Activated effector memory CD4-positive, alpha-beta T cell treated with anti-CD3 and anti-CD28 coated beads, Interleukin-2, amount 50 U/mL, for 16 hours (primary cell): ENCODE measurements at places on chromosomes 4 and X.
A peak's percentile ranks its signal among the peaks of the same experiment; 100 is the strongest.

- DNase-seq = no peak
Measured at GRCh38 chr4:7805533-7806337, 133.9 kb downstream of the AFAP1 start.

DNA sequence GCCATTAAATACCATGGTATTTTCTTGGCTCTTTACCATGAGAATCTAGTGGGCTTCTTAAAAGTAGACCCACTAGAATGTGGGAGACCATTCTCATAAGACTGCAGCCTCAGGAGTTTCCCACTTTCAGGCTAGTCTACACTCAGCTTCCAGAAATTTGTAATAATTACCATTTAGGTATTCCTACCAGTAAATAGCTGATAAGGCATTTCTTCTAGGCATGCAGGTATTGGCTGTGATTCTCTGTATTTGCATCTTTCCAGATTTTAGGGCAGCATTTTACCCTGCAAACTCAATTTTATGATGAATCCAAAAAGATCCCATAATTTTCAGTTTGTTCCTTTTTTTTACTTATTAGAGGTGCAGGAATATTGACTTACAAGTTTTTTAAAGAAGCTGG lies 496.6 kb downstream of the TRAM1L1 start:
- no peak for DNase-seq

GRCh38 chr4:22216278-22216677 lies 267.7 kb upstream of the KCNIP4 start:
- DNase-seq = no peak

DNA sequence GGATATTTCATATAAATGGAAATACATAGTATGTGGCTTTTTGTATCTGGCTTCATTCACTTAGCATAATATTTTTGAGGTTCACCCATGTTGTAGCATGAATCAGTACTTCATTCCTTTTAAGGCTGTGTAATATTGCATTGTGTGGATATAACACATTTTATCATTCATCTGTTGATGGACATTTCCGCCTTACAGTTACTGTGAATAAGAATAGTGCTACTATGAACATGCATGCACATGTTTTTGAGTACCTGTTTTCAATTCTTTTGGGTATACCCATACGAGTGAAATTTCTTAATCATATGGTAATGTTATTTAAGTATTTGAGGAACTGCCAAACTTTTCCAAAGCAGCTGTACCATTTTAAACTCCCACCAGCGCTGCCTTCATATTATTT lies 539.6 kb upstream of the DIPK2B start:
- no peak for DNase-seq

DNA sequence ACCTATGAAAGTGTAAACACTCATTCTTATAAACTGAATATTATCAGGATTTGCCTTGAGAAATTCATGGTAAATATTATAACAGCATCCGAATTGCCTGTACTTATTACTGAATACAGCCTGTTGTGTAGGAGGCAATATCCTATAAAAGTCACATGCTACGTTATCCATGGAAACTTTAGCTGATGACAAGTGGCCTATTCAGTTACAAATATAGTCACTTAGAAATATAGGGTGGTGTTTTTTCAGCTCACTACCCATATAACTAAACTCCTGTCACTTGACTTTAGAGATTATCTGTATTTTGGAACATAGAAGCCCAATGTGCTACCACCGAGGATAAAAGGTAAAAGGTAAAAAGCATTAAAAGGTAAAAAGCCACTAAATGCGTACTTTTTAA lies 493.4 kb downstream of the INPP4B start:
- DNase-seq = no peak

- DNase-seq = no peak
Measured at GRCh38 chrX:47097018-47097417, 18.8 kb downstream of the RGN start.

DNA sequence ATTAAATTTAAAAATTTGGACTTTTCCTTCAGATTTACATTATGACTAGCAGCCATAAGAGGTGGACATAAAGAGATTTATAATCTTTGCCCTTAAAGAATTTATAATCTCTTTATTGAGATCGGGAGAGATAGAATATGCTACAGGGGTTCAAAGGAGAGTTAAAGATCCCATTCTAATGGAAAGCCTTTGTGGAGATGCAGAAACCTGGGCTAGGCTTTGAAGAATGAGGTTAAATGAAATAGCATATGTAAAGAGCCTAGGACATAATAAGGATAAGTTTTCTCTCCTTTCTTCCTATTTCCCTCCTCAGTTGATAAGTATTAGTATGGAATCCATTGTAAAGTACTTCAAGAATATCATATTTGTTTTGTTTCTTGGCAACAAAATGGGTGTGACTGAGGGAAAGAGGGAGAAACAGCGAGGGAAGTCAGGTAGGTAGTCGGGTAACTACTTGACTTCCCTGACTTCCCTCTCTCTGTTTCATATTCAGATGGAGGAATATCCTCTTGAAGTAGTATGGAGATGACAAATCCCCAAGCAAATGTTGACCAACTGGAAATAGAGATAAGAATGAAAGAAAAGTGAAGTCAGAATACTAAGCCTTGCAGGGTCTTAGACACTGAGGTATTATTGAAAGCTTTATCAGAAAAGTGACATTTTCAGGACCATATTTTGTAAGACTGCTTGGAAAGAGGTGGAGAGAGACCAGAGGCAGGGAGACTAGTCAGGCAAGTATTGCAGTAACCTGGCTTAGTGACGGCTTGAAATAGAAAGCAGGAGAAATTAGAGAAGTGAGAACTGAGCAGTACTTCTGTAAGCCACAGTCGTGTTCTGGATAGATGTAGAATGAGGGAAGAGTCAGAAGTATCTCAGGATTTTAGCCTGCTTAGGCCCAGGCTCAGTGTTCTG lies 82.9 kb downstream of the PDLIM5 start:
- no peak for DNase-seq

- DNase-seq = no peak
Measured at GRCh38 chr4:61824454-61824853, 624.3 kb downstream of the ADGRL3 start.

- DNase-seq = no peak
Measured at GRCh38 chr4:71583971-71584370, 199.9 kb downstream of the GC start.

DNA sequence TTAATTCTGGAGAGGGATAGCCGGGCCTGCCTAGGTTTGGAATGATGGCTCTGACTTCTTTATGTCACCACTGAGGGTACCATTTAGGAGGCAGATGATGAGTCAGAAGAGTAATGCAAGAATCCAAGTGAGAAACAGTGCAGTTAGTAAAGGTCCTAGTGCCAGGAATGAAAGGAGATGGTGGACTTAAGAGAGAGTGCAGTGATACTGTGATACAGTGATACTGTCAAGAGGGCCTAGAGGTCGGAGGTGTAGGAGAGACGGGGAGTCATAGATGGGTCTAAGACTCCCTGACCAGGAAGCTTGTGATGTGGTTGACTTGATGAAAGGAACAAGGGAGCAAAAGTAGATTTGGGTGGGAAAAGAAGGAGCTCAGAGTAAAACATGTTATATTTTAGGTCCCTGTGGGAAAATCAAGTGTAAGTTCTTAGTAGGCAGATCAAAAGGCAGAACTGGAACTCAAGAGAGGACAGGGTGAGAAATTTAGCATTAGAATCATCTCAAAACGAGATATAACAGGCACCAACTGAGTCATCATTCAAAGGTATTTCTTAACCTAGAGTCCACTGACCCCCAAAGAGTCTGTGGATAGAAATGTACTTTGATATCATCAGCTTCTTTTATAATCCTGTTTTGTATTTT lies 85.0 kb downstream of the NFKB1 start:
- no peak for DNase-seq

DNA sequence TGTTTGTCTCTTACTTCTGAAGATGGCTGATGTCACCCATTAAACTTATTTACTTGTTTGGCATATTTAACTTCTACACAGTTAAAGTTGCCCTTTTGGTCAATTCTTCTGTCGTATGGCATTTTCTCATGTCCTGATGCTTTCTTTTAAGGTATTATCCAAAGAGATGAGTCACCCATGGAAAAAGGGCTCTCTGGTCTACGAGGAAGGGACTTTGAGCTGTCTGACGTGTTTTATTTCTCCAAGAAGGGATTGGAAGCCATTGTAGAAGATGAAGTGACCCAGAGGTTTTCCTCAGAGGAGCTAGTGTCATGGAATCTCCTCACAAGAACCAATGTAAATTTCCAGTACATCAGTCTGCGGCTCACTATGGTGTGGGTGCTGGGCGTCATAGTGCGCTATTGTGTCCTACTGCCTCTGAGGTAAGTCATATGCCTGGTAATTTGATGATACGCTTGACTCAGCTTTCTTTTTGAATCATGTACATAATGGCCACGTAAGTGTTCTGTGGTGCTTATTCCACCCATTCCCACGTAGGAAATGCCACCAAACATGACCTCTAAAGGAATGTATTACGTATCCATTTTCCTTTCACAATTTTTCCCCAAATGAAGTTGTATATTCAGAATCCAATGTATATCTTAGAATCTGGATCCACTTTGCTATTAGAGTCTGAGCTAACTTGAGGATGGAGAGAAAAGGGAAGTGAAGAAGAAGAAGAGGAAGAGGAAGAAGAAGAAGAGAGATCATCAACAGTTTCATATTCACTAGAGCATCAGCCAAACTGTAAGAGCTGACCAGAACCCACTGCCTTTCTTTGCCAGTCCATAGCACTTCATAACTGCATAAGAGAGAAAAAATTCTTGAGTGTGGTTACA lies 45.7 kb downstream of the GPAT3 start:
- no peak for DNase-seq

GRCh38 chr4:147378780-147379179 lies 102.1 kb upstream of the EDNRA start:
- DNase-seq = no peak

GRCh38 chrX:77668391-77669237 lies 117.4 kb downstream of the ATRX start:
- DNase-seq = no peak

- no peak for DNase-seq
Measured at GRCh38 chr4:78337244-78338020, 214.1 kb upstream of the ANXA3 start.

- DNase-seq = no peak
Measured at GRCh38 chrX:148572337-148572736, 71.9 kb downstream of the AFF2 start.

GRCh38 chr4:76198411-76199237 lies 15.0 kb downstream of the SCARB2 start:
- DNase-seq = peak; percentile 65

DNA sequence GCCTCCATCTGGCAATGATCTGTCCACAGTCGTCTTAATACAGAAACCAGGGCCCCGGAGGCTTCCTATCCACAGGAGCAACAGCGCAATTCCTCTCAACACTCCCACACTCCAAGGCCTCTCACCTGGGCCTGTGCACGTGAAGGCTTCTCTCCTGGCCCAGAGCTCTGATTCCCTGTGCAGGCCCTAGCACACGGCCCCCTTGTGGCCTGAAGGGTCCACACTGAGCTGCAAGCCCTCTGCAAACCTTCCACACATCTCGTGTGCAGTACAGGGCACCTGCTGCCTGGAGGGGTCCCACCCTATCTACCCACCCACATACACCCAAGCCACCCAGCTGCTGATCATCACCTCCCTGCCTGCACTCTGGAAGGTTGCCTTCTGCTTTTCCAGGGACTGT lies 150.1 kb upstream of the NUDT10 start:
- no peak for DNase-seq

DNA sequence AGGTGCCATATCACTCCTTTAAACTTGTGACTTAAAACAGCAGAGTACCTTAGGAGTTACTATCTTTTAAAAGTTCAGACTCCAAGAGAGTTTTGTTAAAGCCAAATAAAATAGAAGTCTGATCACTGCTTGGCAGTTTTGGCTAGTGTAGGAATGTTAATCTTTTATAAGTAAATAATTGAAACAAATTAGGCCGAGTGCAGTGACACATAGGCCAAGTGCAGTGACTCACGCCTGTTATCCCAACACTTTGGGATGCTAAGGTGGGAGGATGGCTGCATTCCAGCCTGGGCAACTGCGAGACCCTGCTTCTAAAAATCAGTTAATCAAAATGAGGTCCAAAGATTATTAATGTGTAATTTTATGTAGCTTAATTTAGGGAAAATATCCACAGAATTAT lies 37.2 kb downstream of the WDR44 start:
- no peak for DNase-seq

GRCh38 chrX:42686706-42687105 lies 91.3 kb downstream of the PPP1R2C start:
- DNase-seq = no peak

DNA sequence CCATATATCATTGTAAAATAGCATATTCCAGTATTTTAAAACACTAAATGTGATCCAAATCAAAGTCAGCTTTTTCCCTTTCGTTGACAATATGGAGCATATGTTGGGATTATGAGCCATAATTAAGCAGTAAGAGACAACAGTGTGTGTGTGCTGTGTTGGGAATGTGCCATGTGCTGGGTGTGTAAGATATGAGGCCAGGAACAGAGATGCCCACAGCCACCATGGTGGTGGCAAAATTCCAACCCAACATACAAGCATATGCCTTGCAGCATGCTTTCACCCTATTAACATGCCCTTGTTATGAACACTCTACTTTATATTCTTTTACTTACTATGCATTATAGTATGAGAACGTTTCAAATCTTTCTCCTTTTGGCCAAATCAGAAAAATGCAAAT lies 1560.4 kb upstream of the TENM3 start:
- DNase-seq = no peak

DNA sequence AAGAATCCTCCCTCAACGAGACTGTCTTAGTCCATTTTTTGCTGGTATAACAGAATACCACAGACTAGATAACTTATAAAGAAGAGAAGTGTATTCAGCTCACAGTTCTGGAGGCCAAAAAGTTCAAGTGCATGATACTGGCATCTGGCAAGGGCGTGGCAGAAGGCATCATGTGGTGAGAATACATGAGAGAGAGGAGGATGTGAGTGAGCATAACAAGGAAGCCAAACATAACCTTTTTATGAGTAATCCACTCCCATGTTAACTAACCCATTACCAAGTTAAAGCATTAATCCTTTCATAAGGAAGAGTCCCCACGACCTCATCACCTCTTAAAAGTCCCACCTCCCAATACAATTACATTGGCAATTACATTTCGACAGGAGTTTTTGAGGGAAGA lies 504.6 kb downstream of the IQCM start:
- no peak for DNase-seq

DNA sequence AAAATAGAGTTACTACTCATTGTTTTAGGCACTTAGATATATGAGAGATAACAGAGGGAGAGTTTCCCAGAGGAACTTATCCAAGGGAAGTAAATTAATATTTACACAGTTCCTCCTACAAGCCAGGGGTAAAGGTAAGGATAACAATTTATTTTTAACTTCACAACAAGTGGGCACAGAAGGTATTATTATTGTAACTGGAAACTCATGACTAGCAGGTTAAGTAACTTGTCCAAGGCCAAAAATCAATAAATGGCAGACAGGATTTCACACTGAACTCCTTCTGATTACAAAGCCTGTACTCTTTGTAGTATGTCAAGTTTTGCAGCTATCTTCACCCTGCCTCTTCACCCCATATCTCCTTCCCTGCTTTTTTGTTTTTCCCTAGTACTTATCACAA lies 46.9 kb upstream of the F8A3 start:
- DNase-seq = no peak
